ENCODE measurements at places on chromosomes 5 and 9. TPM values are rescaled to one million over a fixed set of nuclear protein-coding genes. Genes with fewer than 3 reads are reported as not detected.

GRCh38 chr5:72005671-72006070, 101.6 kb upstream of the MAP1B start:
- peaks cover 15% of the 10 kb centered on the region for H3K27me3 ChIP-seq
- no peaks in the 10 kb centered on the region for H3K4me1 ChIP-seq
- no peak for DNase-seq

- DNase-seq, result no peak
- H3K4me3 ChIP-seq, result no peak overlapping the region
- no peaks in the 10 kb centered on the region for H3K36me3 ChIP-seq
- H3K27ac ChIP-seq, result no peak overlapping the region
- no peaks in the 10 kb centered on the region for H3K4me1 ChIP-seq
Measured at GRCh38 chr5:6178846-6179532, 199.4 kb downstream of the MED10 start.

GRCh38 chr5:60287174-60287771, 393.7 kb upstream of the PDE4D start:
- no peaks in the 10 kb centered on the region for H3K4me1 ChIP-seq
- H3K36me3 ChIP-seq, result no peaks in the 10 kb centered on the region
- no peaks in the 10 kb centered on the region for H3K27me3 ChIP-seq
- H3K4me3 ChIP-seq, result no peak overlapping the region
- H3K27ac ChIP-seq, result no peak overlapping the region

DNA sequence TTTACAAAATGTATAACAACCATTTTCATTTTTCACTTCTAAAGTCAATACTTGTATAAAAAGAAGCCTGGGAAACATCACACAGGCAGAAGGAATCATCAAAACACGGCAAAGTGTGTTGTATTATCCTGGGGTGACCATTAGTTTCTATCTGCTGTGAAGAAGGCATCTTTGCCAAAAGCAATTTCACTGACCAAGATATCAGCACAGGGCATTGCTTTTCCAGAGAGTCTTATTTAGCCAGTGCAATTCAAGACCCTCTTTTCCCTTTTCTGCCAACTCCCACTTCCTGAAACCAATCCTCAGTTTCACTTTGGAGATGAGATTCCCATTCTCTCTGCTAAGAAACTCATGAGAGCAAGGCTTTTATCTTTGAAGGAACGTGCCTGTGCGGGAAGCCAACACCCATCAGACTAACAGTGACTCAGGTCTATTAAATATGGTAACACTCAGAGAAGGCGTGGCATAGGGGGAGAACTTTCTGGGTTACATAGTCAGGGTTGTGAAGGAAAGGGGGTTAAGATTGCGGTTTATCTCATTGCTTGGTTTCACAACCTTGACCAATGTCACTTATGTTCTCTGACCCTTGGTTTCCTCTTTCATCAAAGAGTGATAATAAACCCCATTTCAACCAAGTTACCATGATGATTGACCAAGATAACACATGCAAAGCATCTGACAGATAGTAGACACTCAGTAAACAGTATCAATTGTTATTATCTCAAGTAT, 666.9 kb upstream of the KLF4 start:
- no peaks in the 10 kb centered on the region for H3K4me1 ChIP-seq
- H3K4me3 ChIP-seq, result no peak overlapping the region

DNA sequence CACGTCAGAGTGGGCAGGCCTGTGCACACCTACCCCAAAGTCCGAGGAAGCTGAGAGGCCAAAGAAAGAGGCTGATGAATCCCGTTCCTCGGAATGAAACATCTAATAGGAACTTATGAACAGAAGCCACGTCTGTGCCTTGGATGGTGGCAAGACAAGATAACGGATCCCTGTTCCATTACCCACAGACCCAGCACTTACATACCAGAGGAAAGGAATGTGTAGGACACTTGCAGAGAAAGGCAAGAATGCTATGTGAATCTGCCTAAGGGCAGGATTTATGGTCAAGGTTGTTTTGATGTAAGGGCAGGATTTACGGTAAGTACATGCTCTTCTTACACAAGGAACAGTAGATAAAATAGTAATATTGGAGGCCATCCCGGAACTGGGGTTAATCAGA, 93.2 kb downstream of the WDR41 start:
- H3K4me1 ChIP-seq, result peaks cover 6% of the 10 kb centered on the region
- H3K4me3 ChIP-seq, result no peak overlapping the region
- H3K36me3 ChIP-seq, result no peaks in the 10 kb centered on the region
- H3K27me3 ChIP-seq, result no peaks in the 10 kb centered on the region

DNA sequence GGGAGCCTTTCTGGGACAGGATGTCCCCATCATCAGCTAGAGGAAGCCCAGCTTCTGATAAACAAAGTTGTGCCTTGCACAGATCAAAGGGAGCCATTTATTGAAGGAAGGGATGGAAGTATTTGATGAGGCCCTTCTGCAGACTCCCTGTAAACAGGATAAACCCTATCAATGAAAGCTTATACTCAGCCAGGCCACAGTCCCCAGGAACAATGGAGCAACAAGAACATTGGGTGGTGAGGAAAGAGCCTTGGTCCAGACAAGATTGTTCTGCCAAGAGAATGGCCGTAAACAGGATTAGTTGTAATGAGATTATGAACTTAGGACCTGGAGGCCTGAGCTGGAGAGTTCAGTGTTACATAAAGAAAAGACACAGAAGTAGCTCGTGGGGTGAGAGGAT, 40.5 kb upstream of the LIFR start:
- no peaks in the 10 kb centered on the region for H3K27me3 ChIP-seq
- H3K36me3 ChIP-seq, result no peaks in the 10 kb centered on the region
- H3K4me3 ChIP-seq, result no peak overlapping the region
- DNase-seq, result no peak
- peaks cover 44% of the 10 kb centered on the region for H3K4me1 ChIP-seq

DNA sequence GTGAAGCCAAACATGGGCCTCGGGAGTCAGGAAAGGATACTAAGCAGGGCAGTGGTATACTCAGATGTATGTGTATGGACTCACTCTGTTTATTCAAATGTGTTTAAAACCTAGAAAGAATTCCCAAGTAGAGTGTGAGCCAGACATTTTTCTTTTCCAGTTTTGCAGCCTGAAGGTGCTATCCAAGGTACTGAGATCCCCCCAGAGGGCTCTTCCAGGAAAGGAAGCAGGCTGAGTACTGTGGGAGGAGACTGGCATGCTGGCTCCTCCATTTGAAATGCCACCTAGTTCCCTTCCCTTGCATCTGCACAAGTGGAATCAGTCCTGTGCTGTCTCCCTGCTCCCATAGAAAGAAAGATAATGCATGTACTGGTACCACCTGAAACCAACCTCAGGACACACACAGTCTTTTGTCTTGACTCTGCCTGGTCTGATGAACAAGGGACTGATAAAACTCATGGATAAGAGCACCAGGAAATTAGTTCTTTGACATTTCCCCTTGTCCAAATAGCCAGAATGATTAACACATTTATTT, 85.9 kb downstream of the HRH2 start:
- H3K4me1 ChIP-seq, result no peaks in the 10 kb centered on the region
- H3K27me3 ChIP-seq, result no peaks in the 10 kb centered on the region
- H3K36me3 ChIP-seq, result no peaks in the 10 kb centered on the region
- H3K4me3 ChIP-seq, result no peak overlapping the region
- H3K27ac ChIP-seq, result no peak overlapping the region

The PROP1 gene
- not detected for total RNA-seq

The PCDHA1 gene
- total RNA-seq, result not detected

The SHISAL2B gene
- total RNA-seq, result not detected

DNA sequence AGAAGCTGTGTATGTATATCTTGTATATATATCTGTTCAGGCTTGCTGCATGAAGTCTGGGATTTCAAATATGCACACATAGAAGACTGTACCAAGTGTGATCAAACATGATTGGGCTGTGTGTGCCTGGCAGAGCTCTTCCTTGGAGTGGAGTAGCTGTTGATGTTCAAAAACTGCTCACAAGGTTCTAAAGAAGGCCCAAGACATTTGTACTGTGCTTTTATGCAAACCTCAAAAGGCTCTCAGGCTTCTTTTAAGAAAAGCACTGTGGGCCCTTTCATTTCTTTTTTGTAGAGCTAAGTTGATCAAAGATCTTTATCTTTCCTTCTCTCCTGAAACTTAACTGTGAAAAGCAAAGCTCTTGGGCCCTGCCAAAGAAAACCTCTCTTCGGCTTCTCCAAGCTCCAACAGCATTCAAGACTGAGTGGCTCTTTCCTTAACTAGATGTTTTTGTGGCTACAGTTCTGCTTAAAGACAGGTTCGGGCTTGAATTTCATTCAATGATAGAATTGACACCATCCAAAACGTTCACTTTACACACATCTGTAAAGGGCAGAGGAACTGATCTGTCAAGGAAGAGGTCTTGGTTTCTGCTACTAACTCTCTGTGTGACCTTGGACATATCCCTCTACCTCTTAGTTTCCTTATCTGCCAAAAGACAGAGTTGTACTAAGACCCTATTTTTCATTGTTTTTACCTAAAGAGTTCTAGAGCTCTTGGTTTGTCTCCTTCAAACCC, 105.8 kb upstream of the IL6ST start:
- no peak overlapping the region for H3K4me3 ChIP-seq
- peaks cover 22% of the 10 kb centered on the region for H3K4me1 ChIP-seq
- no peaks in the 10 kb centered on the region for H3K36me3 ChIP-seq
- no peak for DNase-seq

DNA sequence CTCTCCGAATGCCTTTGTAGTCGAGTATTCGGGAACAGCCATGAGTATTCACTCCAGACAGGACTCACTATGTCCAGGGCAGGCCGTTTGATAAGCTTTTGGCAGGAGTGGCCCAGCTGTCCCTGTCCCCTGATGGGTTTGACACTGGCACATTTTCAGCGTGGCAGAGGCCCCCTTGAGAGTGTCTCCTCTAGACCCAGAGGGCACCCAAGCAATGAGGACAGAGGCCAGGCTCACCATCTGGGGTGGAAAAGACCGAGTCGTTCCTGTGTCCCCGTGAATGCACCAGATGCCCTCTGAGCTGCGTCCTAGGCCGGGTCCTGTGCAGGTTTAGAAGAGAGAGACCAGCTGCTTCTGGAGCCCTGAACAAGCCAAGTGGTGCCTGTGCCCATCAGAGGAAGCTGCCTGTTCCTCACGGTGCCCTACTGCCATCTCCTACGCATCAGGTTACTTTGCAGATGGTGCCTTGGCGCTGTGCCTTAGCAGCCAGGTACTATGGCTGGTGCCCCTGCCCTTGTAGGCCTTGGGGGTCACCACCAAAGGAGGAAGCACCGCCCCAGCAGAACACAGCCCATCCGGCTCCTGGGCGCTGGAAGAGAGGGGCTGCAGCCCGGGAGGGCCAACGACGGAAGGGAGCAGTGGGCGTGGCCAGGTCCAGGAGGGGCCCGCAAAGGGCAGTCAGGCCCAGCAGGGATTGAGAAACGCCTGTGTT, 42.4 kb downstream of the LRSAM1 start:
- DNase-seq, result peak; percentile 67
- H3K27ac ChIP-seq, result no peak overlapping the region
- peaks cover 34% of the 10 kb centered on the region for H3K4me1 ChIP-seq
- no peaks in the 10 kb centered on the region for H3K27me3 ChIP-seq
- H3K36me3 ChIP-seq, result peaks cover 50% of the 10 kb centered on the region

The SPATA31D4 gene
- not detected for total RNA-seq

DNA sequence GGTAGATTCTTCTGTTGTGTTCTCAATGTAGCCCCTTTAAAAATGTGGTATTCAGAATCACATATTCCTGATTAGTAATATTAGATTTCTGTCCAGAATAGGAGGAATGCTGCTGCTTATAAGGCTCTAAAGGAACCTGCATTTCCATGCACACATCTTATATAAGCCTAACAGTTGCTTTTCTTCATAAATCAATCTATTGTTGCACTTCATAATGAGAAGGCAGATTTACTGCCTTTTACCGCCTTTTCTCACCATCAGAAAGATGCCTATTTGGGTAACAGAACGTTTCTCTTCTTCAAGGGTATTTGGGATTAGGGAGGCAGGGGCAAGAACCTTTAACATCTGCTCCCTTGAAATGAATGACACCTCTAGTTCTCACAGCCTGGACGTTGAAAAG, 243.4 kb downstream of the MLLT3 start:
- no peaks in the 10 kb centered on the region for H3K4me1 ChIP-seq
- H3K27me3 ChIP-seq, result no peaks in the 10 kb centered on the region
- no peak overlapping the region for H3K27ac ChIP-seq
- no peak for DNase-seq
- H3K36me3 ChIP-seq, result no peaks in the 10 kb centered on the region

The FOXD4 gene
- 0.29 TPM for total RNA-seq

DNA sequence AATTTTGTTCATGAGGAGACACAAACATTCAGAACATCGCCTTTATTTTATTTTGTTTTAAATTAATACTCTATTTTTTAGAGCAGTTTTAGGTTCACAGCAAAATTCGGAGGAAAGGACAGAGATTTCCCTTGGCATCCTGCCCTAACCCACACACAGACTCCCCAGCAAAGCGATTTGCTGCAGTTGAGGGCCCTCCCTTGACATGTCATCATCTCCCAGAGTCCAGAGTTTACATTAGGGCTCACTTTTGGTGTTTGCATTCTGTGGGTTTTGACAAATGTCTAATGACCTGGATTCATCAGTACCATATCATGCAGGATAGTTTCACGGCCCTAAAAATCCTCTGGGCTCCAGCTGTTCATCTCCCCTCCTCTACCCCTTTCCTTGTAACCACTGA, 33.6 kb upstream of the COL5A1 start:
- no peak overlapping the region for H3K27ac ChIP-seq
- peak; percentile 26 for DNase-seq
- H3K4me1 ChIP-seq, result peaks cover 10% of the 10 kb centered on the region
- no peaks in the 10 kb centered on the region for H3K27me3 ChIP-seq

GRCh38 chr5:176904276-176904675, 5.1 kb upstream of the HK3 start:
- H3K4me3 ChIP-seq, result no peak overlapping the region
- no peak for DNase-seq
- no peak overlapping the region for H3K27ac ChIP-seq
- H3K27me3 ChIP-seq, result no peaks in the 10 kb centered on the region
- peaks cover 63% of the 10 kb centered on the region for H3K36me3 ChIP-seq
- H3K4me1 ChIP-seq, result no peaks in the 10 kb centered on the region

DNA sequence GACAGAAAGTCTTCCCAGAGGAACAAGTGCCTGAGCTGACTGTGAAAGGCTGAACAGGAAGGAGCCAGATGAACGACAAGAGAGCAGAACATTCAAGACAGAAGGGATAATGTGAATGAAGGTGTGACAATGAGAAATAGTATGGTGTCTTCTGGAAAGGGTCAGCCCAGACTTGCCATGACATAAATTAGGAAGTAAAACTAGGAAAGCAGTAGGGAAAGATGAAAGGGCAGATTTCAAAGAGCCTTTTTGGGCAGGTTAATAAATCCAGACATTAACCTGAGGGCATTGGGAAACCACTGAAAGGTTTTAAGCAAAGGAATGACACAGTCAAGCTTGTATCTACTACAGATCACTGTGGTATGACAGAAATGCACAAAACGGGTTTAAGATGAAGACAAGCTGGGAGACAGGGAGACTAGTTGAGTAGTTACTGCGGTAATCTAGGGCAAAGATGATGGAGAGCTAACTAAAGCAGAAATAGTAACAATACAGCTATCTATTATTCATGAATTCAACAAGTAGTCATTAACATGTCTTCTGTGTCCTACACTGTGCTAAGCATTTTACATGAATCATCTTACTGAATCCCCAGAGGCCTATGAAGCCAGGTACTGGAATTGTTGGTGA, 580.9 kb upstream of the WWC1 start:
- H3K27me3 ChIP-seq, result no peaks in the 10 kb centered on the region
- no peaks in the 10 kb centered on the region for H3K36me3 ChIP-seq
- no peak for DNase-seq
- H3K4me3 ChIP-seq, result no peak overlapping the region
- H3K27ac ChIP-seq, result no peak overlapping the region
- H3K4me1 ChIP-seq, result peaks cover 3% of the 10 kb centered on the region

GRCh38 chr9:87562530-87563170, 65.0 kb downstream of the DAPK1 start:
- no peaks in the 10 kb centered on the region for H3K36me3 ChIP-seq
- H3K4me3 ChIP-seq, result no peak overlapping the region
- no peak overlapping the region for H3K27ac ChIP-seq
- peaks cover 3% of the 10 kb centered on the region for H3K27me3 ChIP-seq
